ENCODE measurements at places on chromosomes 1 and 21.

DNA sequence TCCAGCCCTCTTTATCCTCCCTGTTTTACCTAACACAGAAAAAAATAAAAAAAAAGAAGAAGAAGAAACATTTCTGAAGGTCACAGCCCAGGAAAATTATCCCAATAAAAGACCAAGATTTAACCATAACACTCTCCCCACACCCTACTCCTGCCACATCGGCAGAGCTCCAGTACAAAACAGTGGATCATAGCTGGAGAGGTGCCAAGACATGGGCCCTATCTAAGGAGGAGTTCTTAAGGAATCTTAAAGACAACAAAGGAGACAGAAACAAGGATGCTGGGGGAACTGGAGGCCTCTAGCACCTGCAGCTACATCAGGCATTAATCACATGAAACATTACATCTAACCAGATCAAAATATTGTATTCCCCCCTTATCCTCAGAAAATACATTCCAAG lies 432.8 kb downstream of the MATN1 start:
- no peak for DNase-seq

DNA sequence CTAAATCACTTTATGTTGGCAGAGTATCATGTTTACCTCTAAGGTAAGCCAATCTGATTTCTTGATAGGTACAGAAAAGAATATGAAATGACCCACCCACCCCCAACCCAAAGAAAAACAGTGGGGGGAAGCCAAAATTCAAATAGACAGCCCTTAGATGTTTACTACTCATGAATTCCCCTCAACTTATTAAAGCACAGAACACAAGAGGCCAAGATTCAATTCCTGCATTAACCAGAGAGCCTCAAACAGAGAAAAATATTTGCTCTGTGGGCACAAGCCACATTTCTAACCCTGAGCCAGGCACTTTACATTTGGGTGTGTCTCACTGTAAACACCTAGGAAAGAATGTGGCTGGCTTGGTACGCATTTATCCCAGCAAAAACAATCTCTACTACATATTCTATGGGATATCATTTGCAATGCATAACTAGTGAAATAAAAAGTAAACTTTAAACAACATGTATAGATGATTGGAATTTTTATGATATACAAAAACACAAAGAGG lies 84.3 kb downstream of the PTPN14 start:
- no peak for DNase-seq

DNA sequence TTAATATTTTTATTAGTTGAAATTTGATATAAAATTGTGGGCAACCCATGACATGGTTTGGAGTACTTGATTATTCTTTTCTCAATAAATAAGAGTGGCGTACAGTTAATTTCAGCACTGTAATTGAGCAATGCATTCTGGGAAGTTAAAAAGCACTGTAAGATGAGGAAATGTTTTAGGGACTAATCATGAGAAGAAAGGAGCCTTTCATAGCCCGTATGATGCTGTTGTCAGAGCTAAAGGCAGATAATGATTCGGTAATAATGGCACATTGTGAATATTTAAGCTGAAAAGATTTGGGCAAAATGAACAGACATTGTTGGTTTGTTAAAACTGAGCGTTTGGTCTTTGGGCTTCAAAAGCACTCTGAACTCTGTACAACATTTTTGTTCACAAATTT lies 139.3 kb downstream of the NFIA start:
- DNase-seq: no peak

GRCh38 chr21:29080454-29080941 lies 7.0 kb upstream of the CCT8 start:
- DNase-seq: no peak

DNA sequence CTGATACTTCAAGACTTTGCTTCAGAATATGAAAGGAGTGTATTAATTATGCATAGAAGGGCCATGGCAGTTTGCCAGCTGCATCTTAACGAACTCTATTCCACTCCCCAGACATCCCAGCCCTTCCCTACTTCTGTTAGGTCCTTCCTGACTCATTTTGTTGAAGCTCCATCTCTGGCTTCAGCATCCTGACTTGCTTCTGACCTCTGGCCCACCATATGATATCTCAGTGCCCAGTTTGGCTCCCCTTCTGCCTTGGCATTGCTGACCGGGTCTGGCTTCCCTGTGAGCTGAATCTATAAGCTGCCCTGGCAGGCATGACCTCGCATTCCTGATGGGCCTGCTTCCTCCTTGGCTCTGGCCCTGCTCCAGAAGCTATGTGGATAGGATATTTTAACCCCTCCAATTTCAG lies 27.6 kb upstream of the ARHGAP29 start:
- no peak for DNase-seq

GRCh38 chr1:155761736-155762405 lies 73.0 kb downstream of the DAP3 start:
- no peak for DNase-seq

DNA sequence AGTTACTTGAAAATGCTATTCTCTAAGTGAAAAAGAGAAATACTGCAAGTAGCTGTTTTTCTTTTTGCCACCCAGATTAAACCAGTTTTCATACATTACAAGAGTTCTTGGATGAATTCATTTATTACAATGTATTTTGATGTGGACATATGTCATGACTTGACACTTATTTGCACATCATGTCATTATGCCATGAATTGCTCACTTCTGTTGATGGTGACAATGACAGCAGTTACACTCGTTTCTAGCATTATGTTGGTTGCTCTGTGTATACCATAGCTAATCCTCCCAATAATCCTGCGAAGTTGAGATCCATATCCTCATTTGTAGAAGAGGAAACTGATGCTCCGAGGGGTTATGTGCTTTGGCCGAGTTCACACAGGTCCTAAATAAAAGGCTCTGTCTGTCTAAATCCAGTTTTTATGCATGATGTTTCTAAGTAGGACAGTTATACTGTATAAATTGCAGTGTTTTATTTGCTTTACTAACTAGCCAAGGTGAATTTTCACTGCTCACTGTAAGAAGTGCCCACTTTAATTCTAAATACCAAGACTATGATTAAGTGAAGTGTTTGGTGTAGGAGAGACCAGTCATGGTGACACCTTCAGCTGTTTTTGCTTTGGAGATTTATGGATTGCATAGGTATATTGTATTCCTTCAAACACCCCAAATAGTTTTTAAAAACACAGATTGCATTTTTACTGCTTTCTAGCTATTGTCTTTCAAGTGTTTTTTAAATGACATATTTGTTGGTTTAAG lies 56.7 kb downstream of the PRDM2 start:
- no peak for DNase-seq

GRCh38 chr1:29461115-29461739 lies 224.9 kb downstream of the PTPRU start:
- DNase-seq: no peak

DNA sequence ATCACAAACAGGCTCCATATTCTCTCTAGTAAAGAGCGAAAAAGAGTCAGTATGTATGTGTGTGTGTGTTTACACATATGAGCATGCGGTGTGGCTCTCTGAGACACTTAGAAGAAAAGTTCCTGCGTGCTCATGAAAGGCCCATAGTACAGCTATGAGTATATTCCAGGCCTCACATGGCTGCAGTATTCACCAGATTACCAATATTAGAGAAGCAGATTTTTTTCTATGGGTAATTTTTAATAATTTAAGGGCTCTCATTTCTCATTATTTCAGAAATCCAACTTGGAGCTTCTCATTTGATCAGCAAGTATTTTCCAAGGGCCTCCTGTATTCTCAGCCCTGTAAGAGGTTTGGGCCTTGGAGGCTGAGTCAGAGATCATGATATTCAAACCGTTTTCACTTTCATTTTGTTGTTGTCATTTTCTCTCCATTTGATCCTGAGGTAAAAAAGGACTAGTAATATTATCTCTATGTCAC lies 232.9 kb upstream of the SGIP1 start:
- no peak for DNase-seq

DNA sequence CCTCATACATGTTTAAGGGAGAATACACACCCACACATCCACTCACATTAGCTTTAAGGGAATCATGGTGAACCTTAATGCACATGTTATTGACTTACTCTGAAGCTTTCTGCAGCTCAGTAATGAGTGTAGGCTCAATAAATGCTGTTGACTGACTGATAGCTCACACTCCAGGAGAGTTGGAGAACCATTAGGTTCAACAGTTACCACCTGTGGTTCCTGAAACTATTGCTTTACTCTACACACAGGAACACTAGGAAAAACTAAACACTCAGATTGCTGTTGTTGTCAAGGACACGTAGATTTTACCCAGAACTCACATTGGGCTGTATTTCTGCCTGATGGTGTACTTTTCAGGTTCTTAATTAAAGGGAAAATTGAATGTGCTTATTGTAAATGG lies 37.3 kb downstream of the ZC3H11B start:
- DNase-seq: no peak

DNA sequence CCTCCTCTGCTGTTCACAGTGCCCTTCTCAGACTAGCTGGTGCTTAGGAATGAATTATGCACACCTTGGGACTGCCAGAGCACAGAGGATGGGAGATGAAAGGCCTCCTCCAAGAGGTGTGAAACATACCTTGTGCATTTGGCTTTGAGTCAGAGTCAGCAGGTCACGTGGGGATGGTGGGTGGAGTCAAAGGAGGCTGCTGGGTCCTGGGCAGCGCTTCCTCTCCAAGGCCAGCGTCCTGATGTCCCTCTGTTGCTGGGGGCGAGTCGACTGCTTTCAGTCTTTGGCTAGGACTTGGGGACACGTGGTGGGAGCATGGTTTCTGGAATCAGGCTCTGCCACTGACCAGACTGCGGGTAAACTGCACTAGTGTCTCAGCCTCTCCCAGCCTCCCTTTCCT lies 91.2 kb downstream of the AJAP1 start:
- peak; percentile 50 for DNase-seq

DNA sequence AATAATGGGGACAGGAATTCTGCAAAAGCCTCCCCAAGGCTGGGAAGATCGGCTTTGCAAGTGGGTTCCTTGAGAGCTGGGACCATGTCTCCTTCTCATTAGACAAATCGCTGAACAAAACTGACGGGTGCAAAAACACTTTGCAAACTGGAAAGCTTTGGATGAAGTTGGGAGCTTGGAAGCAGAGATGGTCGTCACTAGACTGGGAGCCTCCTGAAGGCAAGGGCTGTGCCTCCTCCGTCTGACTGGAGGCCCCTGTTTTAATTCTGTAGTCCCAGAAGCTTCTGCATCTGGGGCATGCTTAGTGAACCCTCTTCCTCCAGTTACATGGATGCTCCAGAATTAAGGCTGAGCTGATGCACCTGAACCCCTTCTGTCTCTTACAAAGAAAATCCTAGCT lies 82.3 kb upstream of the IFFO2 start:
- DNase-seq: no peak

DNA sequence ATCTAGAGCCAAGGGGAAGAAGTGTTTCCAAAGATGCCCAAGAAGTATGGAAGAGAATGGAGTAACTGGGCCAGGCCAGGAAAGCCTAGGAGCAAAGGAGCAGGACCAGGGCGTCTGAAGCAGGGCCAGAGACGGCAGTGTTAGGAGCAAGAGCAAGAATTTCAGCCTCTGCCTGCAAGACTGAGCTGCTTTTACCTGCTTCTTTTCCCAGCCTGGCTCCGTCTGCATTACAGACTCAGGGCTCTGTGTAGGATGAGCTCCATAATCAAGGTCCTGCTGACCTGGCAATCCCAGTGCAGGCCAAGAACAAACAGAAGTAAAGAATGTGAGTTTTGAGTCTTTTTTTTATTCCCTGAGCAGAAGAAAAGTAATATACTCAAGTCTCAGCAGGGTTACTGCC lies 10.1 kb downstream of the FMO1 start:
- DNase-seq: no peak

- no peak for DNase-seq
Measured at GRCh38 chr21:42102991-42103390, 31.9 kb downstream of the UMODL1 start.

DNA sequence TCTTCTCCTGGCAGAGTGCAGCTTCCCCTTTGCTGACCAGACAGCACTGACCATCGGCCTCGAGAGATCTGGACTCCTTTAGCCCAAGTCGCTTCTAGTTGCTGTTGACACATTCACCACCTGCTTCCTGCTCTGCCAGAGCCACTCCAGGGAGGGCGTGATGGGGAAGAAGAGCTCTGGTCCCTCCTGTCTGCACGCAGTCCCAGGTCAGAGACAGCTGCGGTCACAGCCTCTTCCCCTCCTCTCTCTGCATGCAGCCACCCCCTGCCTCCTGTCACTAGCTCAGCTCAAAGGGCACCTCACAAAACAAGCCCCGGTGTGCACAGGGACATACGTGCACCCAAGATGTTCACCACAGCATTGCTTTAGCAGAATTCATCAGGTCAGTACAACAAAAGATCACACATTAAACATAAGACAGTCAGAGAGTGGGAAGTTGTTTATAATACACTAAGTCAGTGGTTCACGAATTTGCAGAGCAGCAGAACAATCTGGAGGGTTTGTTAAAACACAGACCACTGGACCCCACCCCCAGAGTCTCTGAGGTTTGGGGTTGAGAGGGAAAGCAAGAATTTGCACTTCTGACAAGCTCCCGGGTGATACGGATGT lies 132.9 kb downstream of the SYF2 start:
- DNase-seq: no peak

GRCh38 chr1:193537266-193538002 lies 351.0 kb upstream of the B3GALT2 start:
- no peak for DNase-seq

DNA sequence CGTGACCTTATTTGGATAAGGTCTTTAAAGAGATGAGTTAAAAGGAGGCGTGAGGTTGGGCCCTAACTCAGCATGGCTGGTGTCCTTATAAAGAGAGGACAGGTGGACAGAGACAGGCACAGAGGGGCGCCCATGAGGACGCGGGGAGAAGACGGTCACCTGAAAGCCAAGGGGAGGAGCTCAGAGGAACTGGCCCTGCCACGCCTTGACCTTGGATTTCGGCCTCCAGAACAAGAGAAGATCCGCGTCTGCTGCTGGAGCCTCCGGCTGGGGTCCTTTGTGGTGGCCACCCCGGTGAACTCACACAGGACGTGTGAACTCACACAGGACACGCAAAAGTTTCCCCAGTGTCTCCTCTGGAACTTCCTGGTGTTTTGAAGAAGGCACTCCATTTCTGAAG lies 122.7 kb downstream of the SIK1 start:
- DNase-seq: no peak

DNA sequence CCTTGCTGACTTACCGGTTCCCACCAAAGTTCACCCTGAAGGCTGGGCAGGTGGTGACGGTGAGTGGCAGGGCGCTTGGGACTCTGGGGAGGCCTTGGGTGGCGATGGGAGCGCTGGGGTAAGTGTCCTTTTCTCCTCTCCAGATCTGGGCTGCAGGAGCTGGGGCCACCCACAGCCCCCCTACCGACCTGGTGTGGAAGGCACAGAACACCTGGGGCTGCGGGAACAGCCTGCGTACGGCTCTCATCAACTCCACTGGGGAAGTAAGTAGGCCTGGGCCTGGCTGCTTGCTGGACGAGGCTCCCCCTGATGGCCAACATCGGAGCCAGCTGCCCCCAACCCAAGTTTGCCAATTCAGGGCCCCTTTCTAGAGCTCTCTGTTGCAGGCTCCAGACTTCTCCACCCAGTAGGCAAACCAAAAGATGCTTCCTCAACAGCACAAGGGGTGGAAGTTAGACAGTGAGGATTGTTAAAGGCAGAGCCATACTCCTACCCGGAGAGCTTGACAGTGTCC lies 16.4 kb upstream of the SEMA4A start:
- peak; percentile 53 for DNase-seq

DNA sequence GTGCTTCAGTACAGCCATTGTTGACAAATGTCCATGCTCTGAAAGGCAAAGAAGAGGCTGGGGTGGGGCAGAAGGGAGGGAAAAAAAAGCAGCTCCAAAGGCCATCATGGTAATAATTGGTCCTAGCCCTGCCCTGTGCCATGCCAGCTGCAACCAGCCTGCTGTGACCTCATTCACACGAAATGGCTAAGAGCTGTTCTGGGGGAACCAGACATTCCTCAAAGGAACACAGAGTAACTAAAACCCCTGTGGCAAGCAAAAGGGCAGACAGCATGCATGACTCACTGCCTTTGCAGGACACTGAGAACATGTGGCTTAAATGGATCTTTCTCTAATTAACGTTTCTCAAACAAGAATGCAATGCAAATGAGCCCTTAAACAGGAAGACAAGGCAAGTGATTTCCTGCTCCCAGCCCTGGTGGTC lies 42.3 kb downstream of the STYXL2 start:
- no peak for DNase-seq

Measured in iPS-NIHi11 (cell line).